ENCODE measurements at places on chromosomes 4 and X.

- no peak for DNase-seq
Measured at GRCh38 chrX:149433451-149433850, 71.7 kb downstream of the IDS start.

DNA sequence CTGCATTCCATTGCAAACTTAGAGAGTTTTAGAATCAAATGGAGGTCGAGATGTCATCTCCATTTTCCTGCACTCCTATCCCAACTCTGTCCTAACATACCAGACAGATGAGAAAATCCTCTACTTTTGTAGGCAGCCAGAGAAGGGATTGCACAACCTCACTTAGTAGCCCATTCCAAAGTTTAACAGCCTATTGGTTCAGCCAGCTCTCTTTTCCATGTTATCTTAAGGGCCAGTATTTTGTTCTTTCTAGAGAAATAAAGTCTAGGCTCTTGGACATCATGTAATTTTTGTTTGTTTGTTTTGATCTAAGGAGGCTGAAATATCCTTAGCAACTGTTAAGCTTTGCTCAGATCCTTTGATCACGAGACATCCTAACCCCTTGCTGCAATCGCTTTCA lies 173.0 kb downstream of the COX18 start:
- no peak for DNase-seq

DNA sequence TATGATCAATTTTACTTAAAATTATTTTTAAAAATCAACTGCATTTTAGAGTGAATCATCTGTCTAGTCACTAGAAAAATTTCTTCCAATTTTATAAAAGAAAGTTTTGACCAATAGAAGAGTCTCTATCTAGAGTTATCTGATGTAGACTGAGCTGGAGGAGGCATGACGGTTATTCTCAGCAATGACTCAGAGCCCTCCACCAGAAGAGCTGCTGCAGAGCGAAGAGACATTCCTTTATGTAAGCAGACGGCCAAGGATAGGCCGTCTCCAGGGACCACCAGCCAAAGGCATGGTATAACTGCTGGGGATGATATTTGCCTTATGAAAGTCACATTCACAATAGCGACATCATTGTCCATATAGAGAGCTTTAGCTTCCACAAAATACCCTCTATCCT lies 23.0 kb downstream of the LDB2 start:
- no peak for DNase-seq

DNA sequence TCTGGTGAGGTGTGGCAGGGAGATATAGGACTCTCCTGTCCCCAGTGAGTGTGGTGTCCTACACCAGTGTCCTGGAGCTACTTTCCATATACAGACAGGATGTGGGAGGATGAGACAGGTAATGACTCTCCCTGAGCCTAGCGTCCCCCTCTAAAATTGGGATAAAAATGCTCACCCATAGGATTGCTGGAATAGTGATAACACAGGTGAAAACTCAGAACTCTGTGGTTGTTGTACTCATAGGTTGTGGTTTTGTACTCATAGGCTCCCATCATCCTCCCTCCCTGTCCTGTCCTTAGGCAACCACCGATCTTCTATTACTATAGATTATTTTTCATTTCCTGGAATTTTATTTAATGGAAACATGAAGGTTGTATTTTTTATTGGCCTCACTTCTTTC lies 60.7 kb upstream of the NXF3 start:
- DNase-seq: no peak

DNA sequence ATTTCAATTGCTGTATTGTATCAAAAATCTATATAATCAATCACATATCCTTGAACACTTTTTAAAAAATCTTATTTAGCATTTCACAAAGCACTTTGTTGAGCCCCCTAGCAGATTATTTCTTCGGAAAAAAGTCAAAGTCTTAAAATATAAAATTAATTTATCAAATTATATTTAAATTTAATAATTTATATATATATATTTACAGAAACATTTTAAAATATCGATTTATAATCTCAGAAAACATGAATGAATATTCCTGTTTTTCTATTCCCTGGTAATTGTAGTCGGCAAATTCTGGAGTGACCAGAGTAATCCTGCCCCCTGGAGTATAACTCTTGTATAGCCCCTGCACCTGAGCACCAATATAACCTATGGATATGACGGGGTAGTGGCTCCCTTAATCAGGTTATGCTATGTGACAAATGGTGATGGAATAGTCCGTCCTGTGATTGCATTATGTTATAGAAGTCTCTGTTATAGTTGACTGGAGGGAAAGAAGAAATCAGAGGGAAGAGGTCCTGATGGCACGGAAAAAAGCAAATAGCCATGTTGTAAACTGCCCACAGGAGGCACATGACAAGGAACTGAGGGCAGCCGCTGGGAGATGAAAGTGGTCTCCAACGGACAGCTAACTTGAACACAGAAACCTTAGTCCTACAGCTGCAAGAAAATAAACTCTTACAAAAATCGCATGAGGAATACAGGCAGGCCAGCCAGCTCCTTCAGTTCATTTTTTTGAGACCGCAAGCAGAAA lies 1092.3 kb downstream of the ARAP2 start:
- peak; percentile 4 for DNase-seq

GRCh38 chr4:55993994-55994663 lies 45.4 kb downstream of the CEP135 start:
- DNase-seq: no peak

GRCh38 chr4:70515367-70516250 lies 2.8 kb upstream of the AMTN start:
- no peak for DNase-seq

GRCh38 chr4:124890522-124890921 lies 178.0 kb upstream of the ANKRD50 start:
- DNase-seq: no peak

- DNase-seq: no peak
Measured at GRCh38 chrX:132594129-132594528, 105.3 kb upstream of the MBNL3 start.

DNA sequence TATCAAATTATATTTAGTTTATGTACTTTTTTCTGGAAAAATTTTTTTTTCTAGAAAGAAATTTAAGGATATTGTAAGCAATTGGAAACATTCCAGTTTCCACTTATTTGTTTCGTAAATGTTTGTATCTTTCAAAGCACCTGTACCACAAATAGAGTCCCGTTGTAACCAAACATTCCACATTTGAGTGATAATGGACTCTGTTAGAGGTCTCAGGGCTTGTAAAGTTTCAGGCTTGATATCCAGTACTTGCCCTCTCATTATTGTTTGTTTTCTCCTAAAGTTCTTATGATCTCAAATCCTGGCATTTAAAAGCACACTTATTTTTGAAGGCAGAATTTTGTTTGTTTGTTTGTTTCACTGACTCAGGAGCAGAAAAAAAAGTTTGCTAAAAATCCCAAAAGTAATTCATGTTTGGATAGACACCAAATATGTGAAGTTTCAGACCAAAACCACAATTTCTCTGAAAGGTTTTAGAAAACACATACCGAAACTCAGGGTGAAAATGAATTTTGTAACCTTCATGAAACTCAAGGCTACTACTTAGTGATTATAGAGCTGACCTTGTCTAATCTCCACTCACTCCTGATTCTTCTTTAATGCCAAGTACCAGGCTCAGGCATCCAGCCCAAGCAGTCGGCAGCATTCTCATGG lies 5.7 kb upstream of the TMEM192 start:
- DNase-seq: no peak

All from NCI-H2107 (cell line).